ENCODE measurements at places on chromosomes 13 and 19. TPM values are rescaled to one million over a fixed set of nuclear protein-coding genes. Genes with fewer than 3 reads are reported as not detected.

- no peaks in the 10 kb centered on the region for H3K4me1 ChIP-seq
- no peaks in the 10 kb centered on the region for H3K36me3 ChIP-seq
- DNase-seq: no peak
- no peaks in the 10 kb centered on the region for H3K27me3 ChIP-seq
- no peak overlapping the region for H3K4me3 ChIP-seq
Measured at GRCh38 chr13:85632526-85633195, 166.6 kb downstream of the SLITRK6 start.

GRCh38 chr19:45767410-45767880 is 1.6 kb downstream of the SIX5 start:
- H3K27me3 ChIP-seq: peaks cover 10% of the 10 kb centered on the region
- H3K36me3 ChIP-seq: peaks cover 3% of the 10 kb centered on the region
- H3K4me3 ChIP-seq: peak overlapping the region; percentile 17

DNA sequence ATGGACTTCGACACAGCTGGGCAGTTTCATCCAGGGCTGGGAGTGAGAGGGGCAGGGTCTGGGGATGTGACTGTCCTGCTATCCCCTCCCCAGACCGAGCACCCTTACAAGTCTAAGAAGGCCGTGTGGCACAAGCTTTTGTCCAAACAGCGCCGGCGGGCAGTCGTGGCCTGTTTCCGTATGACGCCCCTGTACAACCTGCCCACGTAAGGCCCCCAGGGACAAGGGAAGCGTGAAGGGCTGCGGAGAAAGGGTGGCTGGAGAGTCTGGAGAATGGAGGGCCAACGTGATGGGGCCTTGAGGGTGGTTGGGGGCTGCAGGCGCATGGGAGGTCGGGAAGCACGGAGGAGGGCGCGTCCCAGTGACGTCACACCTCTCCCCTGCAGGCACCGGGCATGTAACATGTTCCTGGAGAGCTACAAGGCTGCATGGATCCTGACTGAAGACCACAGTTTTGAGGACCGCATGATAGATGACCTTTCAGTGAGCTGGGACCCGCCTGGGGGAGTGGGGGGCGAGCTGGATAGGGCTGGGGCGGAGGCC is 89.5 kb downstream of the MAP4K1 start:
- DNase-seq: no peak
- no peak overlapping the region for H3K4me3 ChIP-seq
- H3K27me3 ChIP-seq: no peaks in the 10 kb centered on the region
- no peaks in the 10 kb centered on the region for H3K4me1 ChIP-seq
- no peaks in the 10 kb centered on the region for H3K36me3 ChIP-seq
- no peak overlapping the region for H3K27ac ChIP-seq

The FCAR gene
- not detected for total RNA-seq

- peaks cover 19% of the 10 kb centered on the region for H3K4me1 ChIP-seq
- no peaks in the 10 kb centered on the region for H3K27me3 ChIP-seq
- H3K36me3 ChIP-seq: no peaks in the 10 kb centered on the region
- no peak overlapping the region for H3K27ac ChIP-seq
- no peak for DNase-seq
- H3K4me3 ChIP-seq: no peak overlapping the region
Measured at GRCh38 chr13:99816321-99816720, 155.2 kb downstream of the ZIC5 start.

- H3K27ac ChIP-seq: no peak overlapping the region
- H3K36me3 ChIP-seq: no peaks in the 10 kb centered on the region
- H3K4me1 ChIP-seq: no peaks in the 10 kb centered on the region
- DNase-seq: no peak
- no peak overlapping the region for H3K4me3 ChIP-seq
Measured at GRCh38 chr19:33872445-33873320, 76.0 kb downstream of the KCTD15 start.

DNA sequence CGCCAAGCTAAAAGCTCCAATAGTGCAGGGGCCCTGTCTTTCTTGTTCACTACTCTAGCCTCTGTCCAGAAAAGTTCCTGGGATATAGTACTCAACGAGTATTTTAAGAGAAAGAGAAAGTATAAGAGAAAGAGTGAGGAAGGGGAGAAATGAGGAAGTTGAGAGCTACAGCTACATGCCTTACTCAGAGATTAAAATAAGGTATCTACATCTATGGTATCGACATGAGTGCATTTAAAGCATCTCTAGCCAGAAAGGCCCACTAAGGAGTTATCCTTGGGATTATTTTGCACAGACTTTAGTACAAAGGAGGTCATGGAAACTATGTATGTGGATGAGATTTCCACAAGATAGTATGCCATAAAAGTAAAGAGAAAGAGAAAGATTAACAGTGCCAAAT is 28.5 kb downstream of the MYCBP2 start:
- H3K27me3 ChIP-seq: no peaks in the 10 kb centered on the region
- peak overlapping the region; percentile 40 for H3K27ac ChIP-seq
- H3K4me3 ChIP-seq: peak overlapping the region; percentile 4

GRCh38 chr13:32905063-32905863 is 111.0 kb upstream of the KL start:
- peaks cover 4% of the 10 kb centered on the region for H3K27me3 ChIP-seq
- H3K27ac ChIP-seq: peak overlapping the region; percentile 90
- H3K4me3 ChIP-seq: peak overlapping the region; percentile 15
- no peaks in the 10 kb centered on the region for H3K36me3 ChIP-seq
- DNase-seq: peak; percentile 39

- H3K4me1 ChIP-seq: peaks cover 5% of the 10 kb centered on the region
- H3K4me3 ChIP-seq: no peak overlapping the region
- H3K27ac ChIP-seq: no peak overlapping the region
- peaks cover 6% of the 10 kb centered on the region for H3K36me3 ChIP-seq
Measured at GRCh38 chr19:20611866-20612265, 46.3 kb upstream of the ZNF737 start.

GRCh38 chr13:101988140-101988539 is 413.7 kb downstream of the FGF14 start:
- no peak overlapping the region for H3K27ac ChIP-seq
- H3K27me3 ChIP-seq: no peaks in the 10 kb centered on the region
- no peak overlapping the region for H3K4me3 ChIP-seq
- DNase-seq: no peak

DNA sequence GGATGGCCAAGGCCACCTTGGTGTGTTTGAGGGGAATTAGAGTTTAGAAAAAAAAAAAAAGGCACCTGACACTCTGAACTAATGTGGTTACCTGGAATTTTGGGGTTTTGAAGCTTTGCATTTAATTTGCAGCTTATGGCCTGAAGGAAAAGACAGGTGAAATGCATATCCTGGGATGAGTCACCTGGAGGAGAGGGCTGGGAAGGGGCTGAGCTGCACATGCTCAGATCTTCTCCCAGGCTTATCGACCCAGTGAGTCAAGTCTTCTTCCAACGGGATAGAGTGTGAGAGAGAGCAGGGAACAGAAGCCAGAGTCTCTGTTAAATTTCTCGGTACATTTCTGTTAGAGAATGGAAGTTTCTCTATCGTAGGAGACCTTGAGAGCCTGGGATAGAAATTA is 29.7 kb upstream of the ALOX5AP start:
- no peak overlapping the region for H3K27ac ChIP-seq
- H3K4me3 ChIP-seq: no peak overlapping the region
- H3K27me3 ChIP-seq: peaks cover 3% of the 10 kb centered on the region
- no peaks in the 10 kb centered on the region for H3K36me3 ChIP-seq

GRCh38 chr13:98939660-98940191 is 38.1 kb downstream of the DOCK9 start:
- H3K4me3 ChIP-seq: no peak overlapping the region
- peaks cover 9% of the 10 kb centered on the region for H3K36me3 ChIP-seq
- no peak for DNase-seq

GRCh38 chr13:113403255-113404104 is 39.5 kb upstream of the GRTP1 start:
- H3K4me1 ChIP-seq: no peaks in the 10 kb centered on the region
- no peaks in the 10 kb centered on the region for H3K27me3 ChIP-seq
- H3K36me3 ChIP-seq: no peaks in the 10 kb centered on the region
- no peak overlapping the region for H3K27ac ChIP-seq

DNA sequence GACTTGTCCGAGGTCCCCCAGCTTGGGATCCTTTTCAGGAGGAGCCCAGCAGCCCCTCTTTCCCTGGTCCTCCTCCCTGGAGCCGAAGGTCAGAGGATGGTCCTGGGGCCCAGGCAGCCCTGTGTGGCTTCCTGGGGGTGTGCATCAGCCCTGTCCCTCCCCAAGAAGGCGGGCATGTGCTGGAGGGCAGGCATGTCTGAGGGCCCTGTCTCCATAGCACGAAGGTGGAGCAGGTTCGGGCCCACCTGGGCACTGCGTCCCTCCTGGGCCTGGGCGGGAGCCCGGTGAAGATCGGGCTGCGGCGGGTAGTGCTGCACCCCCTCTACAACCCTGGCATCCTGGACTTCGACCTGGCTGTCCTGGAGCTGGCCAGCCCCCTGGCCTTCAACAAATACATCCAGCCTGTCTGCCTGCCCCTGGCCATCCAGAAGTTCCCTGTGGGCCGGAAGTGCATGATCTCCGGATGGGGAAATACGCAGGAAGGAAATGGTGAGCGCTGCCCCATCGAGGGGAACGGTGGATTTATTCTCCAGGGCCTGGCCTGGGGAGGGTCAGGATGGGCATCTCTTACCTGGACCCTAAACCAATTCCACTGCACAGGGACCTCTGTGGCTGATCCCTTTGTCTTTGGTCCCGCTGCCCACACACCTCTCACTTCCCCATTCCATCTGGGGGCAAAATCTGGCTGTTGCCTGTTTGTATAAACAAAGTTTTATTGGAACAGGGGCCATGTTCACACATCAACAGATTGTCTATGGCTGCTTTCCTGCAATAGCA is 10.9 kb downstream of the TIMM13 start:
- no peak for DNase-seq
- H3K27ac ChIP-seq: no peak overlapping the region
- no peaks in the 10 kb centered on the region for H3K27me3 ChIP-seq
- peaks cover 2% of the 10 kb centered on the region for H3K36me3 ChIP-seq
- no peaks in the 10 kb centered on the region for H3K4me1 ChIP-seq

DNA sequence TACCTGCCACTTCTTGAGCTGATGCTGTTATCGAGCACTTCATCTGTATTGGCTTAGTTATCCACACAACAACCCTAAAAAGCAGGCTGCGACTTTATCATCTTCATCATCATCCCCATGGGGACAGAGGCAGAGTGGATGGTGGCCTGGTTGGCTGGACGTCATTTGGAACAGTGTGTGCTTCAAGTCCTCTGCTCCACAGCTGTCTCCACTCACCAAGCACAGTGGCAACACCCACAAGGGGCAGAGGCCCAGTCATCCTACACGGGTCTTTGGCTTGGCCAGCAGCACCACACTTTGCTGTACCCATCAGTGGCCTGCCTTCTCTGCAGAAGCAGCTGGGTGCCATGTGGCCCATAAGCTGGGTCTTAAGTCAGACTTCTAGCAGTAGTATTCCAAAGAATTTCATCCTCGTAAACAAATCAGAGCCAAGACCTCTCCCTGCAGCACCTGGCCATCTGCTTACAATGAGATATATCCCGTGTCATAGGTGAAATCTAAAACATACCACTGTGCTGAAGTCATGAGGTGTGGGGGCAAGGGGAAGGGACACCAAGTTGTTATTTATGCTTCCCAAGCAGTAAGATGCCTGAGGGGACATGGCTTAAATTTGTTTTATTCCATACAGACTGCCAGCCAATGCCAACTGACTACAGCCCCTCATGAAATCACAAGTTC is 47.9 kb upstream of the EPHX3 start:
- no peak overlapping the region for H3K4me3 ChIP-seq
- no peaks in the 10 kb centered on the region for H3K36me3 ChIP-seq
- H3K27ac ChIP-seq: peak overlapping the region; percentile 68
- no peak for DNase-seq
- no peaks in the 10 kb centered on the region for H3K27me3 ChIP-seq

DNA sequence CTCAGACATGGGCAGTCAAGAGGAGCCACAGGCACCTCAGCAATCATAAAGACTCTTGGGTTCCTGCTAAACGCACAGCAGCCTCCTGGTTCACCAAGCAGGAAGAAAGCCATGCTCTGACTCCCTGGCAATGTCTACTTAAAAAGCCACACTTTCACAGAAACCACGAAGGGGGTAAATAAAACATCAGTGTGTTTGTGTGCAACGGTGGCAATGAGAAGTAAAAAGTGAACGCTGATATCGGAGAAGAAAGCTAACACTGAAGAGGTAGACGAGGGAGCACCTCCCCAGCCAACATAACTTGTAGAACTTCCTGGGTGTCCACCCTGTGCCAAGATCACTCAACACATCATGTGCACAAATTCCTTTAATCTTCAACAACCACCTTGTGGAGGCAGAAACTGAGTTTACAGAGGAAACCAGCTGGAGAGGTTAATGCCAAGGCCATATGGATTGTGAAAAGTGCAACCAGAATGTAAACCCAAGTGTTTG is 30.2 kb downstream of the HSPH1 start:
- no peak overlapping the region for H3K4me3 ChIP-seq
- DNase-seq: no peak
- peak overlapping the region; percentile 5 for H3K27ac ChIP-seq
- H3K27me3 ChIP-seq: peaks cover 4% of the 10 kb centered on the region
- H3K4me1 ChIP-seq: peaks cover 31% of the 10 kb centered on the region

The LILRB5 gene
- total RNA-seq: not detected

The EBI3 gene
- 14.5 TPM for total RNA-seq

The FPR2 gene
- total RNA-seq: not detected

The VAV1 gene
- 90.8 TPM for total RNA-seq

GRCh38 chr19:31018936-31019335 is 330.3 kb downstream of the TSHZ3 start:
- peaks cover 10% of the 10 kb centered on the region for H3K27me3 ChIP-seq
- no peaks in the 10 kb centered on the region for H3K36me3 ChIP-seq
- no peak overlapping the region for H3K4me3 ChIP-seq
- H3K4me1 ChIP-seq: no peaks in the 10 kb centered on the region

GRCh38 chr13:31444266-31444856 is 244.6 kb downstream of the B3GLCT start:
- no peaks in the 10 kb centered on the region for H3K4me1 ChIP-seq
- no peak overlapping the region for H3K27ac ChIP-seq
- no peak overlapping the region for H3K4me3 ChIP-seq
- H3K27me3 ChIP-seq: peaks cover 21% of the 10 kb centered on the region
- DNase-seq: no peak

The SLITRK6 gene
- not detected for total RNA-seq

The DAND5 gene
- 0.25 TPM for total RNA-seq

DNA sequence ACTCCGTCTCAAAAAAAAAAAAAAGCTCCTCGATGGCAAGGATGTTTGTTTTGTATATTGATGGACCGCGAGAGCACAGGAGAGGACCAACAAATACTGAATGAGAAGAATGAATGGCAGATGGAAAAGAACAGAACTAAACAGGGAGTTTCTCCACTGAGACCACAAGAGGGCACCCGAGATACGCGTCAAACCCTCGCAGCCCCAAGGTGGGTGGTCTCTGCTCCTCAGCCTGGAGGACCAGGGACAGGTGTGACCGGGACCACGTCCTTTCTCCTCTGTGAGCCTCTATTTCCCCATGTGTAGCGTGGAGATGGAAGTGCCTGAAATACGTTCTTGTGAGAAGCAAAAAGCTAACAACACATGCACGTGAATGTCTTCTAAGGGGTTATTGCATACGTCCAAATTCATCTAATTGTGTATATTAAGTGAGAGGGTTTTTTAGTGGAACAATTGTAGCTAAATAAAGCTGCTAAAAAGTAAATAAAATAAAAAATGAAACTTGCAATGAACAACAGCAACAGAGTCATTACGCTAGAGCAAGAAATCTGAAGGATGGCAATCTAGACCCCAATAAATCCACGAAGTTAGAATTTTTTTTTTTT is 8.3 kb upstream of the CDC42EP5 start:
- no peak overlapping the region for H3K27ac ChIP-seq
- no peaks in the 10 kb centered on the region for H3K36me3 ChIP-seq
- H3K4me3 ChIP-seq: no peak overlapping the region
- peaks cover 2% of the 10 kb centered on the region for H3K4me1 ChIP-seq

- H3K4me3 ChIP-seq: no peak overlapping the region
- no peak overlapping the region for H3K27ac ChIP-seq
- no peak for DNase-seq
- peaks cover 11% of the 10 kb centered on the region for H3K4me1 ChIP-seq
Measured at GRCh38 chr13:50712456-50712855, 131.0 kb downstream of the DLEU7 start.

- H3K4me3 ChIP-seq: peak within 1 kb of the TSS; percentile 65
- peaks cover 26% of the 10 kb centered on the region for H3K27me3 ChIP-seq
- H3K4me1 ChIP-seq: peaks cover 14% of the 10 kb centered on the region
- DNase-seq: peak; percentile 65
Measured at GRCh38 chr19:43639519-43640423, at the start of gene CADM4. Gene CADM4 (minus strand): TSS chr19:43639850. CDS start chr19:43639790, 60 bp downstream.

Data from activated CD4-positive, alpha-beta T cell treated with anti-CD3 and anti-CD28 coated beads for 36 hours (primary cell).